ENCODE measurements at places on chromosomes 3 and 15. TPM values are rescaled to one million over a fixed set of nuclear protein-coding genes. Genes with fewer than 3 reads are reported as not detected.
A peak's percentile ranks its signal among the peaks of the same experiment; 100 is the strongest.

DNA sequence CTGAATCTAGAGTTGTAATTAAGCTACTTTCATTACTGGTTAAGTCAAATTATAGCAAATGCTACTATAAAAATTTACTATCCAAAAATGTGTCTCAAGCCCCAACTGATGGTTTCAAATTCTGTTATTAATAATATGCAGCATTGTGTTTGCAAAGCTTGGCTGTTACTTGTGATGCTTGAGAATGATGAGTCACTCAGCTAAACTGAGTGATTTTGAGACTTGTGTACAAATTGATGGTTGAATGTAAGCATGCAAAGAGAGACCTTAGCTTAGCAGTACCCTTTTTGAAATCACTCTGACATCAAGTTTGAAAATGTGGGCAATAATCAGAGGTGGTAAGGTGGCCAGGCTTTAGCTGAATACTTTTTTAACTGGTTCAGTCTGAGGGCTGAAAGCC is 27.6 kb downstream of the OPA1 start:
- DNase-seq = no peak

HES1 gene
- total RNA-seq = 145 TPM

ULK4 gene
- total RNA-seq = 18.1 TPM

GRCh38 chr3:3286014-3286413 is 106.5 kb upstream of the CRBN start:
- no peak for DNase-seq

- no peak for DNase-seq
These were observed 33.8 kb downstream of the ZIC4 start for GRCh38 chr3:147372525-147373027.

- peak; percentile 33 for DNase-seq
These were observed 103.0 kb downstream of the SUCNR1 start for GRCh38 chr3:151976211-151977050.

SCN10A gene
- not detected for total RNA-seq

- DNase-seq = peak; percentile 54
These were observed 21.6 kb downstream of the ACSBG1 start for GRCh38 chr15:78212546-78213424.

DNA sequence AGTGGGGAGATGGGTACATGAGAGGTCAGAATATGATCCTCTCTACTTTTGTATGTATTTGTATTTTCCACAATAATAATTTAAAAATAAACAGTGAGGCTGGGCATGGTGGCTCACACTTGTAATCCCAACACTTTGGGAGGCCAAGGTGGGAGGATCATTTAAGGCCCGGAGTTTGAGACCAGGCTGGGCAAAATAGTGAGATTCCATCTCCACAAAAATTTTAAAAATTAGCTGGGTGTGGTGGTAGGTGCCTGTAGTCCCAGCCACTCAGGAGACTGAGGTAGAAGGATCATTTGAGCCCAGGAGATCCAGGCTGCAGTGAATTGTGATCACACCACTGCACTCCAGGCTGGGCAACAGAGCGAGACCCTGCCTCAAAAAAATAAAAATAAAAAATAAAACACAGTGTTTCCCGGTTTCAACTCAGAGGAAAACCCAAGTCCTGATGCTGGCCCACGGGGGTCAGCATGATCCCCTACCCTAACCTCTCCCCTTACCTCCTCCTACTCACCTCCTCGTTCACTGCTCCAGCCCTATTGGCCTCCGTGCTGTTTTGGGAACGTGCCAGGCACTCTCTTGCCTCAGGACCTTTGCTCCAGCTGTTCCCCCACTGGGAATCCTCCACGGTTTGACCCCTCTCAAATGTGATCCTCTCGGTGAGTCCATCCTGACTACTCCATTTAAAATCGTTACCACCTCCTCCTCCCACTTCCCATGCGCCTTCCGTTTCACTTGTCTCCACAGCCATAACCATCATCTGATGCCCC is 2.9 kb upstream of the KLHL40 start:
- peak; percentile 79 for DNase-seq

- no peak for DNase-seq
These were observed 546 bp downstream of the TRIM59 start for GRCh38 chr3:160448845-160449635.

DNA sequence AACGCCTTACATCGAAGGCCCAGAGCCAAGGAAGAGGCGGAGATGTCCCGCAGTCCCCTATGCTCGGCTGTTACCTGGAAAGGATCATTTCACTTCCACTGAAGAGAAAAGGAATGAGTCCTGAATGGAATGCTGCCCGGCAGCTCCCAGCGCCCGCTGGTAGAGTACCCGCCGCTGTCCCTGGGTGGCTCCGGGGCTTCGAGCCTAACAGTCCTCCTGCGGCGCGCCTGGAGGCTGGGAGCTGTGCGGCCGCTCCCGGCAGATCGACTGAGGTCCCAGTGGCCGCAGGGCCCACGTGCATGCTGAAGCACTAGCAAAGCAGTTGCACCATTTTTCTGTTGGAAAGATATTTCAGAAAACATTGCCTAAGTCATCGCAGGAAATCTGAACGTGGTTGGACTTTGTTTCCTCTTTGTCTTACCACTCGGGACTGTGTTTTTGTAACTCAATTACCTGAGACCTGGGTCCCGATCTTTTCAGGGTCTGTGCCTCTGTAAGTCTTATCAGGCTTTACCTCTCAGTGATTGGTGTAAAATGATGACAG is 984 bp downstream of the RNU6-1 start:
- no peak for DNase-seq

DNA sequence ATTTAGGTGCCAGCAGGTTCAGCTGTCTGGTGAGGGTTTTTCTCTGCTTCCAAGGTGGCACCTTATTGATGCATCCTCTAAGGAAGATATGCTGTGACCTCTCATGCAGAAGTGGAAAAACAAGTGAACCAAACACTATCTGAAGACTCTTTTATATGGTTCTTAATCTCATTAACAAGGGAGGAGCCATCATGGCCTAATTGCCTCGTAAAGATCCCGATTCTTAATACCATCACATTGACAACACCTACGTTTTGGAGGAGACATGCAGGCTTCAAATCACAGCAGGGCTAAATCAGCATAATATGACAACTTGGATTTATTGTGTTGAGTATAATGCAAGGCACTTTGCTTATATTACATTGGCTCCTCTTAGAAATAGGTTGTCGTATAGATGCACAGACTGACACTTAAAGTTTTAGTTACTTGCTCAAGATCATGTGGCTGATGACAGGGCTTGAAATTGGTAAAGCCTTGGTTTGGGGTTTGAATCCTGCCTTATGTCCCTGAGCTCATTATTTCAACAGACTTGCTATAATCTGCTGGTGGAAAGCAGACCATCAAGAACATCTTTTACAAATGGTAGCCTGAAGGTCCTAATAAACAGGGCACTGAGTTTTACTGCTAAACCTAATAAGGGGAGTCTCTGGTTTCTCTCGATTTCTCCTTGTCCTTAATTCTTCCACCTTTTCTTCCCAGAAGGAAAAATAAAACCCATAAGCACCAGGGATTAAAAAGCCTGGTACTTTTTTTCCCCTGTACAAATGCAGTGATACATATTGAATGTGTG is 88.2 kb downstream of the PTPRG start:
- DNase-seq = no peak

DNA sequence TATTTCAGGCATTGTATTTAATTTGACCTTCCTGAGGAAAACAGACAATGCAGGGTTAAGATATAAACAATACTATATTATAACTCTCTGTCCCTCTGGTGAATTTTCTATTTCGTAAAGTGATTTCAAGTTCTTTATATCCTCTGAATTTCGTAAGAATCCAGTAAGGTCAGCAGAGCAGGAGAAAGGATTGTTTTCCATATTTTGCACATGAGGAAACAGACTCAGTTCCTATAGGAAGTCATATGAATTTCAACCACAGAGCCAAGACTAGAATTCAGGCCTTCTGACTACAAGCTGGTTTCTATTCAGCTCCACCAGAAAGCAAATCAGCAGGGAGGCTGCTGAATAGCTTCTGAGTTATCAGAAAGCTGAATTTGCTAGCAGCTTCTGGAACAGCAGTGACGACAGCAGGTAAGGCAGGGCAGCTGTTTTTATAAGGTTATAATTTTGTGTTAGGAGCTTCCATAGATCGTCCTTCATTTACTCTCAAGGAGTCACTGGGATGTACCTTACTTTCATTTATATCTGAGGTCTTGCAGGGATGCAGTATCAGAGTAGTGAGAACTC is 11.1 kb upstream of the PLAAT1 start:
- DNase-seq = no peak

RNU6-1 gene
- not detected for total RNA-seq

SMCO1 gene
- not detected for total RNA-seq

GRCh38 chr3:43331381-43331780 is 45.0 kb downstream of the SNRK start:
- DNase-seq = no peak

- no peak for DNase-seq
These were observed 7.3 kb upstream of the LEKR1 start for GRCh38 chr3:156818890-156819289.

DNA sequence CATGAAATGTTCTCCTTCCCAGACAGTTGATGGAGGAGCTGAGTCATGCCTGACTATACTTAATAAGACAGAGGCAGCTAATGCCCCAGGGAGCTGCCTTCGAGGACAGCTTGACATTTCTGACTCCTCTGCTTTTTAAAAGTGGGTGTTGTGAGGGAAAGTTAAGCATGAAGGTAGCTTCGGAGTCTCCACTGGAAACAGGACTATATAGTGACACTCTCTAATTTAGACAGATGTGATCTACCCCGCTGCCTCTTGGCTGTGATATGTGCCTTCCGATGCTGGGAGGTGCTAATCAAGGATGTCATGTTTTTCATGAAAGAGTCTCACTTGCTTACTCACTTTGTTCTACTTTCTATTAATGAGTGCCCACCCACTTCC is 72.7 kb downstream of the IL1RAP start:
- no peak for DNase-seq

DNA sequence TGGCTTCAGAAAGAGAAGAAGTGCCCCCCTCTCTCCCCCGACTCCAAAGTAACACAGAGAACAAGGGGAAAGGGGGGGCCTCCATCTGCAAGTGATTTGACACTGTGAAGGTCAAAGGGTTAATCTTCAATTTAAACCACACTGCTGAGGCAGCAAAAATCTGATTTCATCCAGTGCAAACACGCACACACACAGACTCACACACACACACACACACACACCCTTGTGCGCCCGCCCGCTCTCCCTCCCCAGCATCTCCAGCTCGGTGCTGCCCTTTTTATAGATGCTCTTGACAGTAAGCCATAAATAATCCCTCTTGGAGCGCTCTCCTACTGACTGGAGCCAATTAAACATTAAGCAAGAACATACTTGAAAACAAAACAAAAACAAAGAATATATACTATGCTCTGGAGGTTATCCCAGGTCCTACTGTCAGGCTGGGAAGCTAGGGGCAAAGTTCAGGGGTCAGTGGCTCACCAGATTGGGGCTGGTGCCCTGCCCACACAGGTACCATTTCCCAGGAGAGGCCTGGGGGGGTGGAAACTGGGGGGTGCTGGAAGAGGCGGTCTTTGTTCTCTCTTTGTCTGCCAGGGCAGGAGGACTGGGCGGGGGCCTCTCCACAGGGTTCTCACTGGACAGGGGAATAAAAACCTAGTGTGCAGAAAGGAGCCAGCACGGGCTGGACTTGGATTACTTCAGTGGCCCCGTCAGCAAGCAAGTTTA is 16.3 kb downstream of the BMF start:
- DNase-seq = peak; percentile 93

DNA sequence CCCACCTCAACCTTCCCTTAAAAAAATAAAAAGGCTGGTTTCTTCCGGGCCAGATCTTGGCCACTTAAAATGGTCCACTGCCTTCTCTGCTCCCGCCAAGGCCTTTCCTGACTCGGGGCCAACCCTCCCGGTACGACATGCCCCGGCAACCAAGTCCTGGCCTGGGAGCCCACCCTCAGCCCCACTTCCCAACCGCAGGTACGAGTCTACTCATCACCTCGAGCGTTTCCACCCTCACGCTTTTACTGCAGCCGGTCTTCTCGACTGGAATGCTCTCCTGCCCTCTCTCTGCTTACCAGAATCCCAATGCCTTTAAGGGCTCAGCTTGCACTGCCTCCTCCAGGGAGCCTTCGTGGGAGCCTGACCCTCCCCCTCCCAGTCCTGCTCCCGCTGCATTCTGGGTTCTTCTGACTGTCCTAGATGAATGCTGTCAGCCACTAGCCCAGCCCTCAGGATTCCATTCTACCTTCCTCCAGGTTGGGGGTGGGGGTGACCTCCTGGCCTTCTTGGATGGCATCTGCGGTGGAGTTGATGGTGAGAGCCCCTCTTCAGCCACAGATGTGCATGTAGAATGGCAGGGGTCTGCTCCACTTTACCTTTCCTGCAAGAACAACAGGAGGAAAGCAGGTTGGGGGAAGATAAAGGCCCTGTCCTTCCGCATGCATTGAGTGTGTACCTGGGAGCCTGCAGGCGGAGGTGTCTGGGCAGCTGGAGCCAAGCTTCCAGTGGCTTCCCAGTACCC is 1.1 kb upstream of the CSRNP1 start:
- DNase-seq = peak; percentile 91

DNA sequence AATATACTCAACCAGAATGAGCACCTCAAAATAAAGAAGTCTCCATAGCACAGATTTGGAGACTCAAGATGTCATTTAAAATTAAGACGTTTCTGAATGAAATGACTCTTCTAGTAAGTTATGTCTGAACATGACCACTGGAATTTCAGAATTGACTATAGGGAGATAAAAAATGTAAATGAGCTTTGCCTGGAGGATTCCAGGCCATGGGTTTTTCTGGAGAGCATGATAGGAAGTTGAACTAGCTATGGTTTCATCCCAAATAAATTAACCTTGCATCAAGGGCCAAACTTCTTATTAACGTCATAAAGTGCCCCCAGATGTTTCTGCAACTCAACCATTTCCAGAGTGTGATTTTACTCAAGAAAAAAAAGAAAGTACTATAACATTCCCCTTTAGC is 222.6 kb upstream of the NR2F2 start:
- no peak for DNase-seq

LRRC2 gene
- 3.2 TPM for total RNA-seq

- DNase-seq = no peak
These were observed 1141.0 kb downstream of the IGSF11 start for GRCh38 chr3:117893638-117894037.

TRPC1 gene
- total RNA-seq = 5.0 TPM

- DNase-seq = no peak
These were observed at the start of gene GADL1 for GRCh38 chr3:30894521-30895251. Gene GADL1 (minus strand): TSS chr3:30894661. CDS start chr3:30894614, 47 bp downstream.
